ENCODE measurements at places on chromosomes 2 and 18. TPM values are rescaled to one million over a fixed set of nuclear protein-coding genes. Genes with fewer than 3 reads are reported as not detected.
A peak's percentile ranks its signal among the peaks of the same experiment; 100 is the strongest.

KIF3C gene
- total RNA-seq, result 11.8 TPM

GRCh38 chr2:29057006-29057405 lies 17.3 kb downstream of the PCARE start:
- no peak for DNase-seq

- DNase-seq, result no peak
These were observed 27.2 kb downstream of the C2orf49 start for GRCh38 chr2:105364436-105365139.

DNA sequence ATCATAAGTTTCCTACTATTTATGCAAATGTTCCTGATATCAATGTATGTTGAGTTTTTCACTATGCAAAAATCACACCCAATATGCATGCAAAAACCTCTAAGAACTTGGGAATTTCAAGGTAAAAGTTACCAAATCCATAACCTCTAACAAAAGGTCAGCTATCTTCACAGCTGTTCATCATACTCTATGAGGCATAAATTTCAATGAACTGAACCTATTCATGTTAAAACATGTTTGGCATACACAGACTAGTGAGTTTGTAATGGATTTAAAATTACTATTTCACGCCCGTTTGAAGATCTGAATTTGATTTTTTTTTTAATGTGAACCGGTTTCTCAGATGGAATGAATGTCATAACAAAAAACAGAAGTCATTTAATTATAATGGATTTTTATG lies 100.2 kb downstream of the ATAD2B start:
- DNase-seq, result no peak

DNA sequence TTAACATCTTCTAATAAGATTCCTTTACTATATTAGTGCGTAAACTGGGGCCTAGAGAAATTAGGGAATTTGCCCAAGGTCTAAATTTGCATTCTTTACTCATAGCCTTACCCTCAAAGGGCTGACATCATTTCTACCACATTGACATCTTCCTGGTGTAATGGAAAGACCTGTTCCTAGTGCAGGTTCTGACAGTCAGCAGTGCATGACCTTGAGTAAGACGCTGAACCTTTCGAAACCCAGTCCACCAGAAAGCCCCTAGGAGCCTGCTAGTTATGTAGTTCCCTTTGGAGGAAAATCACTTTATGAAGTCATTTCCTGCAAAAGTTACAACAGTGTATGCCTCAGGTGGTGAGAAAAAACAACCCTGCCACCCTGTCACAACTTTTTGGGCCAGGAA lies 388.3 kb downstream of the TNS1 start:
- no peak for DNase-seq

GRCh38 chr2:226895579-226895978 lies 59.7 kb downstream of the RHBDD1 start:
- no peak for DNase-seq

GRCh38 chr18:49368161-49368875 lies 92.1 kb downstream of the DYM start:
- no peak for DNase-seq

DNA sequence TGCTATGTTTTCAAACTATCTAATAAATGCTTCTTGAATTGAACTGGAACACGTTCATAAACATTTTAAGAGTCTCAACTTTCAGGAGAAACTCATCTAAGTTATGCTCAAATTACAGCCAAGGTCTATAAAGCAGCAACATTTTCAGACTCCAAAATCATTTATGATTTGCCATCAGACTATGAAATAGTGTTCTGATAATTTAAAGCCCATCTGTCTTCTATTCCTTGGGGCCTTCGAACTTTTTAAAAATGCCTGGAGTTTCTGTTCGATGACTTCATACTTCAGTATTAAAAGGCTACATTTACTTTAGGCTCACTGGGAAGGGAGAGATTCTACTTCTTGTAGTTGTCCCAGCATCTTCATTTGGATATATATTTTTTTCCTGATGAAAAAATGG lies 73.6 kb upstream of the NXPH2 start:
- no peak for DNase-seq

DNA sequence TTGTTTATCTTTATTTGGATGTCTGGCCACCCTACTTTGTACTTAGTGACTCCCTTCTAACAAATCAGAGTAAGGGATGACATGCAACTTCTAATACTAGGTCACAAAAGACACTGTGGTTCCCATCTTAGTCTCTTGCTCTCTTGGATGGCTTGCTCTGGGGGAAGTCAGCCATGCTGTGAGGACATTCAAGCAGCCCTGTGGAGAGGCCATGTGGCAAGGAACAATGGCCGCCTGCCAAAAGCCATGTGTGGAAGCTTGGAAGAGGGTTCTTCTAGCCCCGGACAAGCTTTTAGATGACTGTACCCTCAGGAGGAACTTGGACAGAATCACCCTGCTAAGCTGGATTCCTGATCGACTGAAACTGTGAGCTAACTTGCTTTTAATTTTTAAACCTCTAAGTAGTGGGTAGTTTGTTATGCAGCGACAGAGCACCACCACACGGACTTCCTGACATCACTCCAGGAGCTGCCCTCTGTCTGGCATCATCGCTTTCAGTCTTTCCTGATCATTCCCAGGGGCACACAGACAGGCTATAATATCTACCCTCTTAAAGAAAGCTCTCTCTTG lies 116.8 kb upstream of the ODC1 start:
- DNase-seq, result no peak

GRCh38 chr2:231152800-231153557 lies 28.1 kb upstream of the HTR2B start:
- peak; percentile 55 for DNase-seq
